ENCODE measurements at places on chromosomes 2 and 18.
A peak's percentile ranks its signal among the peaks of the same experiment; 100 is the strongest.

- DNase-seq: no peak
These were observed 11.1 kb upstream of the IMPA2 start for GRCh38 chr18:11969904-11970835.

- DNase-seq: peak; percentile 88
These were observed 500.7 kb downstream of the RIT2 start for GRCh38 chr18:42614619-42615293.

DNA sequence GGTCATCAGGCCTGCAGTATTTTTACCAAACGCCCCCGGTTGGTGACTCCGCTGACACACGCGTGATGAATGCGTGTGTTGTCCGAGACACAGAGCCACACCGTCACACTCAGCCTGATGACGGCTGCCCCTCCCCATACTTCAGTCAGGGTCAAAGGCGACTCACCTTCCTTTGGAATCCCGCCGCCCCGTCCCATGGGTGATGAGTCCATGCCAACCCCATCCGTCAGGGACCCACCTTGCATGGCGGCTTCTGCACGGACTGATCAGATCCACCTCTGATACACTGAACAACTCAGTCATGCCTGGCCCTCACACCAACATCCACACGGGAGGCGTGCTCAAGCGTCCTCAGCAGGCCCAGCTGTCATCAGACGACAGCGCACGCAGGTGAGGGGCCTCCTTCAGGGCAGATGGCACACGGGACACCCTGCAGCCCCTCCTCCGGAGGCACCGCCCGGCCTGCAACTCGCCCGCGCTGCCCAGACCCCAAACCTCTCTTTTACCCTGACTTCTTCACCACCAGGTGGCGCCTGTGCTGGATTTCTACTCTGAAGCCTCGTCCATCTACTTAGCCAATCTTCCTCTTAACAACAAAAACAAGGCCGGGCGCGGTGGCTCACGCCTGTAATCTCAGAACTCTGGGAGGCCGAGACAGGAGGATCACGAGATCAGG, 89.2 kb downstream of the ZNF516 start:
- DNase-seq: no peak

DNA sequence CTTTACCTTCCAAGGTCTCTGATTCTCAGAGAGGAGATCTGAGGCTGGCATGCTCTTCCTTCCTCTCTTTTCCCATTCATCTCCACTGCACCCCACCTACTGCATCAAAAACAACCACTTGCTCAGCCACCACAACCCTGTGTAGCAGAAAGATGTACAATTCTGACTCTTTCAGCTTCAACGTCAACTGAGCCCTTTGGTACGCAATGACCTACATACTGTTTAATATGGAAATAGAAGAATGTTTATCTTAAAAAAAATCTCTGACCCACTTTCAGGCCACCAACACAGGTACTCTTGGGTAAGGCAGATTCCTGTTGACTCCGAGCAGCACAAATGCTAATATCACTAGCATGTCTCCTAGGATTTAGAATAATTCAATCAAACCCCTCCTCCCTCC, 76.2 kb upstream of the AFF3 start:
- DNase-seq: no peak

- no peak for DNase-seq
These were observed 50.0 kb downstream of the PUM2 start for GRCh38 chr2:20300656-20301055.

GRCh38 chr2:143110758-143111428, 18.3 kb upstream of the ARHGAP15 start:
- peak; percentile 15 for DNase-seq

- DNase-seq: no peak
These were observed 99.8 kb upstream of the VWC2L start for GRCh38 chr2:214311031-214311533.

DNA sequence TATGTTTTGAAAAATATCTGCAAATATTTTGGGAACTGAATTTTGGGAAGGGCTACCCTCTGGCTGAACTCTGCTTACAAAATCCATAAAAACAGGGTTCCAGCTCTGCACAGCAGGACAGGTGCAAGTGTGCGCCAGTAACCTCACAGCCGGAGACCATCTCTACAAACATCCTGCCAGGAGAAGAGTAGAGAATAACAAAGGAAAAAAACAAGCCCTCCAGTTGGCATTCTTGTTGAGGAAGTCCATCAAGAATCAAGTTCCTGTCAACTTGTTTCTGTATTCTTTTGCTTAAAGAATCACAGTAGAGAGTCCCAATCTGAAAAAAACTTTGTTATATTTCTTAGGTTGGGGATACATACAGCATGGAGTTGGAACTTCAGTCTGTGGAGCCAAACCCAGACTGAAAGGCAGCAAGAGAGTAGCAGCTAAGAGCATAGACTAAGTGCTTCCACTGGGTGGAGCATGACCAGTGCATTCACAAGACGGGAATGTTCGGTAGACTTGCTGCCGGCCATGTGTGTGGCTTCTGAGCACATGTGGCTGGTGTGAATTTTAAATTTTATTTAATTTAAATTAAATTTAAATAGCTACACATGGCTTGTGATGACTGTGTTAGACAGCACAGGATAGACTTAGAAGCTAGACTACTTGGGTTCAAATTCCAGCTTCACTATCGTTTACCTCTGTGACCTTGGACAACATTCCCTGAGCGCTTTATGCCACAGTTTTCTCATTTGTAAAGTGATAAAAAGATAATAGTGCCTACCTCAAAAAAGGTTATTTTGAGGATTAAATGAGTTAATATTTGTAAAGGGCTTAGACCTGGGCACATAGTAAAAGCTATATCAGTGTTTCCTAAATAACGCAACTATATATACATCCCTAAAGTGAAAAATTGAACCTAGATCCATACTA, 41.9 kb downstream of the SPTBN1 start:
- no peak for DNase-seq
